AG04450 (cell line): ENCODE measurements at places on chromosomes 6 and 20.

GRCh38 chr6:32208996-32209395 is 14.9 kb downstream of the NOTCH4 start:
- no peak for DNase-seq

- DNase-seq = no peak
Measured at GRCh38 chr20:14778096-14778495, 440.7 kb upstream of the FLRT3 start.

DNA sequence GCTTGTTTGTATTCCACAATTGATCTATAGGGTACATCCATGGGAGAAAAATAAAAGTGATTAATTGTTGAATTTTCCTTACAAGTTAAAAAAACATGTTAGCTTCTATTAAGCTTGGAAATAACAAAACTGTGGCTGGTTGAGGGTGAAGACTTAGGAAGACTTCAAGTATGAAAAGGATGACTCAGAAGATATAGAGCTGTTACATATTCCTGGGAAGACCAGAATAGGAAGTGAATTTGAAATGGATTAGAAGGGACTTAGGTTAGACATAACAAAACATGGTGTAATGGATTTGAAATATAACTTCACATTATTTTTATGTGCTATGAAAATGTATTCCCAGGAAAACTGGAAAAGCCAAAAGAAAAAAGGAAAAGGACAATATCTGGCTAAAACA is 732.2 kb downstream of the HDGFL1 start:
- no peak for DNase-seq

- no peak for DNase-seq
Measured at GRCh38 chr6:15526212-15526701, 136.6 kb downstream of the DTNBP1 start.

GRCh38 chr20:37011147-37011546 is 59.6 kb upstream of the SAMHD1 start:
- no peak for DNase-seq
